ENCODE measurements at places on chromosomes 3 and 15.

GRCh38 chr3:94772402-94772801 is 709.5 kb downstream of the NSUN3 start:
- H3K27ac ChIP-seq: no peak overlapping the region
- no peaks in the 10 kb centered on the region for H3K4me1 ChIP-seq
- no peaks in the 10 kb centered on the region for H3K27me3 ChIP-seq
- no peak overlapping the region for H3K4me3 ChIP-seq

DNA sequence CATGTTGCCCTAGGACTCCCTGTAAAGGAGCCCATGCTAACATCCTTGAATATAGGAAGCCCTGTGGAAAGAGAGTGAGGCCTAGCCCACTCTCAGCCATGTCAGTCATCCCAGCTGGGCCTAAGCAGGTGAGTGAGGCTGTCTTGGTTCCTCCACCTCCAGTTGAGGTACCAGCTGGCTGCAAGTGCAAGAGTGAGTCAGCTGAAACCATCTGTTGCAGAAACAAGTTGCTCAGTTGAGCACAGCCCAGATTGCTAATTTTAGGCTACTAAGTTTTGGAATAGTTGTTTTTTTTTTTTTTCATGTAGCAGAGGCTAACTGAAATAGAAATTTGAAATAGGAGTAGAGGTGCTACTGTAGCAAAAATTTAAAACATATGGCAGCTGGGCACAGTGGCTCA is 43.7 kb upstream of the ADPGK start:
- no peak overlapping the region for H3K27ac ChIP-seq
- no peaks in the 10 kb centered on the region for H3K36me3 ChIP-seq
- no peaks in the 10 kb centered on the region for H3K4me1 ChIP-seq

DNA sequence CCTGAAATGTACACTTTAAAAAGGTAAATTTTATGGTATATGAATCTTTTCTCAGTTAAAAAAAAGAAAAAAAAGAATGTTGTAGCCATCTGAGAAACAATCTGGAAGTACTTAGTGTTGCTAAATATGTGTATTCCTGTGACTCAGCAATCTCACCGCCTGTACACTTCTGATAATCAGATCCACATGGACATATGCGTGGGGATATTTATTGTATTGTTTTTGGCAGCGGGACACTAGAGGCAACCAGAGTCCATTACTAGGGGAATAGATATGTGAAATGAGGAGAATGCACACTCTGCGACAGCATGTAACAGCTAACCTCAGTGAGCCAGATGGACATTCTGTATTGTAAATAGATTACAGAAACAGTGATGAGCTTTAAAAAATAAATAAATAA is 65.4 kb downstream of the AQP9 start:
- H3K4me3 ChIP-seq: no peak overlapping the region
- H3K4me1 ChIP-seq: peaks cover 2% of the 10 kb centered on the region
- peak; percentile 94 for DNase-seq
- H3K27ac ChIP-seq: no peak overlapping the region
- no peaks in the 10 kb centered on the region for H3K36me3 ChIP-seq

GRCh38 chr3:32117320-32117719 is 10.9 kb downstream of the GPD1L start:
- peak; percentile 27 for DNase-seq
- no peaks in the 10 kb centered on the region for H3K4me1 ChIP-seq
- H3K27me3 ChIP-seq: no peaks in the 10 kb centered on the region
- H3K36me3 ChIP-seq: no peaks in the 10 kb centered on the region
- H3K4me3 ChIP-seq: no peak overlapping the region

- no peaks in the 10 kb centered on the region for H3K36me3 ChIP-seq
- no peak overlapping the region for H3K27ac ChIP-seq
- no peak for DNase-seq
- H3K4me1 ChIP-seq: no peaks in the 10 kb centered on the region
These were observed 13.2 kb upstream of the CLRN1 start for GRCh38 chr3:150985711-150986110.

- no peak overlapping the region for H3K27ac ChIP-seq
- H3K4me3 ChIP-seq: no peak overlapping the region
- DNase-seq: no peak
- H3K27me3 ChIP-seq: no peaks in the 10 kb centered on the region
These were observed 97.0 kb downstream of the RPL39L start for GRCh38 chr3:187042346-187042745.
